ENCODE measurements at places on chromosomes 2 and 18.

DNA sequence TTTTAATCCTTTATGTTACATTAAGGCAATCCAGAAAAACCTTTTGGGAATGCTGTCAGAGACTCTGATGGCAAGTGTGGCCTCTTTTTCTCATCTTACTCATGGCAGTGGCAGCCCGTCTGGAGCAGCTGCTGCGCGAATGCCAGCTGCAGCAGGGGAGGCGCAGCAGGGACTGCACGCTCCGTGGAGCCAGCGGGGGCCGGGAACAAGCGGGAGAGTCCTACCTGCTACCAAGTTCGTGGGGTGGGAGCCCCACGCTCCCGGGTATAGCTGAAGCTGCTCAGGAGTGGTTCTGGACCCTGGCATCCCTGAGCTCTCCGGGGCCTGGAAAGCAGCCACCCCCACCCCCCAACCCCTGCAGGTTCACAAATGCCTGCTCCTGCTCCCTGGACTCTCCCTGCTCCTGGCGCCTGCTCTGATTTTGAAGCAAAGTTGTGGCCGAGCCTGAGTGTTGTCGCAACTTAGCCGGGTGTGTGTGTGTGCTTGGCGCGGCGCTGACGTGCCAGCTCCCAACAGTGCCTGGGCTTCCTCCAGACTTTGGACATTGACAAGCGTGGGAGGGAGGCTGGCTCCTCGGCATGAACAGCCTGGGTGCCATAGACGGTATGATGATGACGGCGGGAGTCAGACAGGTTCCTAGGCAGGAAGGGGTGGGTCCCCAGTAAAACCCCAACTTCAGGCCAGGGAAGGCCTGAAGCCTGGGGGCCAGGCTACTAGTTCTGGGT is 21.7 kb downstream of the TMX3 start:
- DNase-seq, result no peak

- DNase-seq, result no peak
Measured at GRCh38 chr2:29628862-29629261, 292.5 kb downstream of the ALK start.

DNA sequence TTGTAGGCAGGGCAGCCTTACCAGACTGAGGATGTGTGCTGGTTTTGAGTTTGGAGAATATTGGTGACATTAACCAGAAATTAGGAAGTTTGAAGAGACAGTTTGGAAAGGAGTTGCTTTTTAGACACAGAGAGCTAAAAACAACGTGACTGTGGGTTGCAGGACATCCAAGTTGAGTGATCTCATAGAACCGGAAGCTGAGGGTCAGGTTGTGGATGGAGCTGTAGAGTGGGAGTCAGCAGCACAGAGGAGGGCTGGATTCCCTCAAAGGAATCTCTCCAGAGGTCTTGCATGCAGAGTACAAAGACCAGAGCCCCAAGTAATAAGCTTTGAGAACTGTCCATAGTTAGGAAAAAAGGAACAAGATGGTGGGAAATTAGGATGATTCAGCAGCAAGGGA is 9.3 kb downstream of the MAPRE3 start:
- DNase-seq, result no peak

- no peak for DNase-seq
Measured at GRCh38 chr2:185998562-185999070, 260.0 kb downstream of the FSIP2 start.

- DNase-seq, result no peak
Measured at GRCh38 chr2:106108351-106108750, 85.8 kb downstream of the UXS1 start.

- no peak for DNase-seq
Measured at GRCh38 chr2:134703426-134703825, 15.4 kb downstream of the TMEM163 start.

Measured in activated CD4-positive, CD25-positive, alpha-beta regulatory T cell (primary cell).